ENCODE measurements at places on chromosomes 12 and 14.

DNA sequence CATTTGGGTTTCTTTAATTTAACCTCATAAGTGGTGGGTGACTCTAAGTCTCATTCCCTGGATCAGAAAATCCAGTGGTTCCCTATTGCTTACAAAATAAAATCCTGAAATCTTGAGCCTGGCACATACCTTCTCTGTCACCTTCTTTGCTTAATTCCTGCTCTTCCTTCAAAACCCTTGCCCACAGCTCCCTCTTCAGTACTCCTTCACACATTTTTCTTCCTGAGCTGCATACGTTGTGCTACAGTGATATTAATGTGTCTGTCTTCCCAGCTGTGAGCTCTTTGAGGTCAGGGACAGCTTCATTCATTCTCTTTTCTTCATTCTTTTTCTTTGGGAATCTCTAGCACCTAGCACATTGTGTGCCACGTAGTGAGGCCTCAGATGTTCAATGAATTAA lies 9.5 kb downstream of the TSPAN11 start:
- no peak for DNase-seq

GRCh38 chr14:89563471-89563870 lies 146.4 kb upstream of the FOXN3 start:
- DNase-seq = no peak

DNA sequence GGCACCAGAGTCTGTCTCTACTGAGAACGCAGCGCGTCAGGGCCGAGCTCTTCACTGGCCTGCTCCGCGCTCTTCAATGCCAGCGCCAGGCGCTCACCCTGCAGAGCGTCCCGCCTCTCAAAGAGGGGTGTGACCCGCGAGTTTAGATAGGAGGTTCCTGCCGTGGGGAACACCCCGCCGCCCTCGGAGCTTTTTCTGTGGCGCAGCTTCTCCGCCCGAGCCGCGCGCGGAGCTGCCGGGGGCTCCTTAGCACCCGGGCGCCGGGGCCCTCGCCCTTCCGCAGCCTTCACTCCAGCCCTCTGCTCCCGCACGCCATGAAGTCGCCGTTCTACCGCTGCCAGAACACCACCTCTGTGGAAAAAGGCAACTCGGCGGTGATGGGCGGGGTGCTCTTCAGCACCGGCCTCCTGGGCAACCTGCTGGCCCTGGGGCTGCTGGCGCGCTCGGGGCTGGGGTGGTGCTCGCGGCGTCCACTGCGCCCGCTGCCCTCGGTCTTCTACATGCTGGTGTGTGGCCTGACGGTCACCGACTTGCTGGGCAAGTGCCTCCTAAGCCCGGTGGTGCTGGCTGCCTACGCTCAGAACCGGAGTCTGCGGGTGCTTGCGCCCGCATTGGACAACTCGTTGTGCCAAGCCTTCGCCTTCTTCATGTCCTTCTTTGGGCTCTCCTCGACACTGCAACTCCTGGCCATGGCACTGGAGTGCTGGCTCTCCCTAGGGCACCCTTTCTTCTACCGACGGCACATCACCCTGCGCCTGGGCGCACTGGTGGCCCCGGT lies at the start of gene PTGDR:
TSS of gene PTGDR (plus strand) at position 198 of the 778 bp plus-strand sequence. CDS start at position 315, 117 bp downstream.
- peak; percentile 89 for DNase-seq

DNA sequence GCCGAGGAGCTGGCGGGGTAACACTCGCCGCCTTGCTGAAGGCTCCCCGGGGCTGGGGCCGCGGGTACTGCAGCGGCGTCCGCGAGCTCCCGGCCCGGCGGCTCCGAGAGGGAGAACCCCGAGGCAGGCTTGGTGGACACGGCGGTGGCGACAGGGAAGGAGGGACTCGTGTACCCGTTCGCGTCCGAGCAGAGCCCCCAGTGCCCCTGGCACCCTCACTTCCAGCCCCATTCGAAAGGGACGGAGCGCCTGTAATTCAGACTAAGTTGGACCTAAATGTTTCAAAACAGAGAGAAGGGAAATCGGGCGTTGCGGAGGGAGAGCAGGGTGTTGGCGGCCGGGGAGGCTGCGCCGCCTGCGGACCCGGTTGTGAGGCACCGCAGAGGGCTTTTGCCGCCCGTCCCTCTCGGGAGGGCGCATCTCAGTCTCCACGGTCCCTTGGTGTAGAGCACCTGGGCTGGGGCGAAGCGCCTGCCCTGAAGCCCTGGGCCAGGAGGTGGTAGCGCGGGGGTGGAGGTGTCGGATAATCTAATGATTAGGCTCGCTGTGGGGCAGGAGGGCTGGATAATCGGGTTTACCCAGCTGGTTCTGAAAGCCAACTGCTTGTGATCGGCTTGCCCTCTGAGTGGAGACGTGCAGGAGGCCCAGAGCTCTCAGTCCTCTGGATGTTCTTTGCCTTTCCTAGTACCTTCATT lies 771 bp downstream of the DAAM1 start:
- DNase-seq = peak; percentile 94

DNA sequence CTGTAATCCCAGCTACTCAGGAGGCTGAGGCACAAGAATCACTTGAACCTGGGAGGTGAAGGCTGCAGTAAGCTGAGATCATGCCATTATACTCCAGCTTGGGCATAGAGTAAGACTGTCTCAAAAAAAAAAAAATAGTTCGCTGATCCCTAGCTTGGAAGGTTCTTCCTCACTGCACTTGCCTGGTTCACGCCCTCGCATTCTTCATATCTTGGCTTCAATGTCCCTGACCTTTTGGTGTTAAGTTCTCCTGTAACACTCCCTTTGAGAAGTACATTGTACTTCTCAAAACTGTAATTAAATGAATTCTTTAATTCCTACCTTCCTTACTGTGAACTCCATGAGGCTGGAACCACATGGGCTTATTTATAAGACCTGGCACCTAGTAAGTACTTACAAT lies 16.5 kb upstream of the TPCN1 start:
- DNase-seq = no peak

All from spleen (tissue), 13 donors.